Stimulated activated CD8-positive, alpha-beta memory T cell treated with anti-CD3 and anti-CD28 coated beads, Interleukin-4, amount 100 ng/mL, for 4 hours (primary cell): ENCODE measurements at places on chromosomes 1 and 21.

DNA sequence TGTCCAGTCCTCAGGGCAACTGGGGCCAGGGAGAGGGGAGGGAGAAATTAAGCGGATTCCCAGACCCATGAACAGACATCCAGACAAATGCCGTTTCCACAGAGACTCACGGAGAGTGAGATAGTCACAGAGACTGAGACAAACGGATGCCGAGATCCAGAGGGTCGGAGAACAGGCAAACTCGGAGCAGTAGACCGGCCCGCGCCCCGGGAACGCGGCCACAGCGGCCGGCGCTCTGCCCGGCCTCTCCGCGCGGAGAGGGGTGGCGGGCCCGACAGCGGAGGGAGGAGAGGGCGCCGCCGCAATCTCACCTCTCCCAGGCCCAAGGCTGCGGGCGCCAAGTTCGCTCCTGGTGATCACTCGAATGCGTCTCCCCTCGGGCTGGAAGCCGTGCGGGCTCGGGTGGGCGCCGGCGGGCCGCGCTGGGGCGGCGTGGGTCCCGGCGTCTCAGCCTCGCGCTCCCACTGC is 831 bp upstream of the FOXD2 start:
- no peak for DNase-seq

GRCh38 chr1:112359961-112360767 is 35.9 kb upstream of the CTTNBP2NL start:
- DNase-seq = no peak

- DNase-seq = no peak
Observed at GRCh38 chr1:98305362-98305761, 356.2 kb upstream of the SNX7 start.

- DNase-seq = no peak
Observed at GRCh38 chr1:42936309-42937078, 22.2 kb downstream of the SLC2A1 start.

DNA sequence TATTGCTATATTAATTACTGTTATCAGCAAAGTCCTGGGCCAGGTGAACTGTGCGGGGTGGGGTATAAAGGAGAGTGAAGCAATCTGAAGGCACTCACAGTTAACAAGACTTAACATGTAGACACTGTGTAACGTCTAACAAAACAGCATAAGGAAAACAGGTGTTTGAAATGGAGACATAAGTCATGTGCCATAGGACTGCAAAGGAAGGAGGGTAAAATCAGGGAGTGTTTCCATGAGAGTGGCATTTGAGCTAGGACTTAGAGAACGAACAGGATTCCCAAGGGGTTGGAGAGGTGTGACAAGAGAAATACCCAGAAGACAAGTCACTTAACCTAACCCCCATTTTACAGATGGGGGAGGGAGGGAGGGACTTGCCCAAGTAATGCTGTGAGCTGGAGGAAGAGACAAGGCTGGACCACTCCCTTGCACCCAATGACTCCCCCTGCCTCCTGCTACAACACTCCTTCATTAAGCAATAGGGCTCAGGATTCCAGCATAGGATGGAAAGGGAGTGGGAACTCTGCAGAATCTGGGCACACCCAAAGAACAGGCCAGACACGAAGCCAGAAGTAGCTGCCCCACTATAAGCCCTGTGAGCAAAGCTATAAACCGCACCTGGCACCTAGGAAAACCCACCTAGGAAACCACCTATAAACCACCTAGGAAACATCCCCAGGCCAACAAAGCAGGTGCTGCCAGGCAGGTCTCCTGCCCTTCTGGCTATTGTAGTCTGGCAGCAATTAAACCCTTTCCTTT is 6.6 kb downstream of the PEF1 start:
- no peak for DNase-seq

GRCh38 chr1:2347896-2348295 is 43.5 kb downstream of the MORN1 start:
- no peak for DNase-seq
